Activated CD4-positive, alpha-beta T cell treated with anti-CD3 and anti-CD28 coated beads, Interleukin-2, amount 10 ng/mL, durations not matched to agents 24 days and 14 days (primary cell): ENCODE measurements at places on chromosomes 13 and 19. TPM values are rescaled to one million over a fixed set of nuclear protein-coding genes. Genes with fewer than 3 reads are reported as not detected.

Gene NALCN
- total RNA-seq = not detected in 2 replicates

Gene LILRB4
- total RNA-seq = not detected in 2 replicates

Gene LGI4
- 0.07 and 0.16 TPM in 2 replicates for total RNA-seq

Gene SOX21
- not detected in 2 replicates for total RNA-seq

Gene SHFL
- total RNA-seq = 56.0 and 60.5 TPM in 2 replicates

Gene SKA3
- 35.6 and 39.6 TPM in 2 replicates for total RNA-seq

Gene ZNF577
- 5.4 and 6.9 TPM in 2 replicates for total RNA-seq

Gene COL4A2
- not detected in 2 replicates for total RNA-seq

Gene TMPRSS9
- total RNA-seq = 0.09 TPM in 1 of 2 replicates, not detected in the other

Gene LILRB3
- total RNA-seq = 0.26 TPM in 1 of 2 replicates, not detected in the other

Gene FCGBP
- 3.3 and 4.7 TPM in 2 replicates for total RNA-seq

Gene TIMM29
- total RNA-seq = 18.4 and 19.8 TPM in 2 replicates

Gene LHFPL6
- 4.8 TPM in 2 replicates for total RNA-seq

Gene FUT2
- not detected in 2 replicates for total RNA-seq

Gene VAV1
- 75.3 and 78.9 TPM in 2 replicates for total RNA-seq

Gene CYP2F1
- total RNA-seq = not detected in 2 replicates

Gene ADAMTSL5
- 5.4 and 6.6 TPM in 2 replicates for total RNA-seq

Gene MVB12A
- total RNA-seq = 40.3 and 45.8 TPM in 2 replicates

Gene ZNF816
- 8.9 TPM in 2 replicates for total RNA-seq

Gene NCCRP1
- total RNA-seq = not detected in 2 replicates

Gene FBXO27
- 0.14 and 0.17 TPM in 2 replicates for total RNA-seq

Gene WDR87
- total RNA-seq = not detected in 2 replicates

Gene PPM1N
- 1.3 and 1.9 TPM in 2 replicates for total RNA-seq

Gene LYPD3
- total RNA-seq = 3.6 and 4.1 TPM in 2 replicates

Gene PABPC3
- total RNA-seq = 0.43 and 0.54 TPM in 2 replicates

Gene ZIM2
- not detected in 2 replicates for total RNA-seq

Gene RASA3
- 15.9 TPM in 2 replicates for total RNA-seq

Gene FAM216B
- total RNA-seq = not detected in 2 replicates

Gene MYO9B
- 120 TPM in 2 replicates for total RNA-seq

Gene METTL21C
- not detected in 2 replicates for total RNA-seq

Gene SPACA4
- not detected in 2 replicates for total RNA-seq

Gene CPB2
- not detected in 2 replicates for total RNA-seq

Gene ZNF575
- 1.8 and 2.4 TPM in 2 replicates for total RNA-seq
